ENCODE measurements at places on chromosomes 3 and 15. TPM values are rescaled to one million over a fixed set of nuclear protein-coding genes. Genes with fewer than 3 reads are reported as not detected.

The CCDC54 gene
- not detected for total RNA-seq

DNA sequence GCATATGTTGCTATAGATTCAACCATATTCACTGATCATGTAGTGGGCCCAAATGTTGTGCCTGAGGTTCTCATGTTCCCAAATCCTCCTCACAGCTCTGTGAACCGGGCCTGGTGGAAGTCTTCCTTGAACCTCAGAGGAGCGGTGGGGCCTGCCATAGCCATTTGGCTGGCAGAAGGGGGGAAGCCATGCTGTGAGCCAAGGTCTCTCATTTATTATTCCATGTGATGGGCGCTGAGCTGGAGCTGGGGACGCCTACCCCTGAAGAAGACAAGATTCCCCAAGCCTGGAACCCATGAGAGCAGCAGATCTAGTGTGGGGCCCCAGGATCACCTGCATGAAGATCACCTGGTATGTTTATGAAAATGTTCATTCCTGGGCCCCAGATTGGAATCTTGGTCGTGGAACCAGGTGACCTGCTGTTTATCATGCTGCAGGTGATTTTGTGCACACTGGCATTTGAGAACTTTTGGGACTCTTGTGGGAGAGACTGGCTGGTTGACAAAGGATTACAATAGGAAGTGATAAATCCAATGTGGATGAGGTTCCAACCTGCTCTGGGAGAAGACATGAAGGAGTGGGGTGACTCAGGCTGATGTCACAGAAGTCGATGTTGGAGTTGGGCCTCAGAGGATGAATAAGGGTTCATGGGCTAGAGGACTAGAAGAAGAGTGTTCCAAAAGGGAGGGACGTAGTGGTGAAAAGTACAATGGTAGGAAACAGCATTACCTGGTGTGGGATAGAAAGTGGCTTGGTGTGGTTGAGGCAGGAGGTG is 102.1 kb downstream of the ASB7 start:
- no peaks in the 10 kb centered on the region for H3K36me3 ChIP-seq
- no peak overlapping the region for H3K27ac ChIP-seq
- no peak for DNase-seq
- no peaks in the 10 kb centered on the region for H3K27me3 ChIP-seq
- no peak overlapping the region for H3K4me3 ChIP-seq

DNA sequence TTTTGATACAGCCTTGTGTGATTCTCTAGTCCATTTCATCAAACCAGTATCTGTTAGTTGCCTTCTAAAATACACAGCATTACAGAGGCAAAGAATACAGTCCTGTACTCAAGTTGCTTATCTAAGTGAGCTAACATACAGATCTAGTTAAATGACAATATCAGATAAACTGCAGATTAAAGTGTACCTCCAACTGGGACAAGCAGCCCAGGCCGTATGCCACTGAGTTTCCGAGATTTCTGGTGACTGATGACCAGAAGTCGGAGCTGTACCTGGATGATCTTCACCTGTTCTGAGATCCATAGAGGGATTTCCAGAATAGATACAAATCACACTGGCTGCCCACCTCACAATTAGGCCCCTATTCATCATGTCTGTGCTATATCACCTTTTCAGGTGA is 6.3 kb upstream of the TRIM59 start:
- no peaks in the 10 kb centered on the region for H3K36me3 ChIP-seq
- DNase-seq: no peak
- no peak overlapping the region for H3K4me3 ChIP-seq
- H3K27me3 ChIP-seq: no peaks in the 10 kb centered on the region
- no peaks in the 10 kb centered on the region for H3K4me1 ChIP-seq

The TRNT1 gene
- 33.8 TPM for total RNA-seq

- no peaks in the 10 kb centered on the region for H3K27me3 ChIP-seq
- no peak overlapping the region for H3K4me3 ChIP-seq
- no peak for DNase-seq
- H3K36me3 ChIP-seq: no peaks in the 10 kb centered on the region
These were observed 40.4 kb upstream of the ACKR4 start for GRCh38 chr3:132556508-132557159.

The RPL39L gene
- 20.4 TPM for total RNA-seq

Data from GM12878 (cell line).